ENCODE measurements at places on chromosomes 11 and 22. TPM values are rescaled to one million over a fixed set of nuclear protein-coding genes. Genes with fewer than 3 reads are reported as not detected.

FADS3 gene
- 44.4 TPM for total RNA-seq

MRGPRX4 gene
- not detected for total RNA-seq

NXPE1 gene
- not detected for total RNA-seq

MS4A13 gene
- total RNA-seq = not detected

SSTR3 gene
- total RNA-seq = not detected

KRTAP5-10 gene
- total RNA-seq = not detected

CEP126 gene
- total RNA-seq = 0.07 TPM
